ENCODE measurements at places on chromosomes 11 and 22. TPM values are rescaled to one million over a fixed set of nuclear protein-coding genes. Genes with fewer than 3 reads are reported as not detected.

The ANKK1 gene
- total RNA-seq, result 1.6 TPM

The MMP13 gene
- total RNA-seq, result not detected

The TRIM29 gene
- 178 TPM for total RNA-seq

The ROBO4 gene
- 5.8 TPM for total RNA-seq

The TRPM5 gene
- total RNA-seq, result not detected

The CDCA5 gene
- total RNA-seq, result 25.9 TPM

The PHOX2A gene
- not detected for total RNA-seq

The CHRDL2 gene
- not detected for total RNA-seq

The SMCO4 gene
- total RNA-seq, result 6.2 TPM

The OR5M11 gene
- total RNA-seq, result not detected

The BARX2 gene
- 3.4 TPM for total RNA-seq

The KBTBD4 gene
- total RNA-seq, result 15.4 TPM

The DAGLA gene
- 0.16 TPM for total RNA-seq

The RASGRP2 gene
- not detected for total RNA-seq

The FGF4 gene
- not detected for total RNA-seq

The NXPE4 gene
- total RNA-seq, result not detected

The OR5A1 gene
- not detected for total RNA-seq

The GDPD4 gene
- total RNA-seq, result not detected

The FAR1 gene
- 39.9 TPM for total RNA-seq

The VPS26B gene
- total RNA-seq, result 33.7 TPM

The GAB2 gene
- 2.9 TPM for total RNA-seq

The MUC15 gene
- total RNA-seq, result 0.16 TPM

The MEI1 gene
- not detected for total RNA-seq

The C11orf87 gene
- total RNA-seq, result under 0.01 TPM

The RAB3IL1 gene
- 0.53 TPM for total RNA-seq
